ENCODE measurements at places on chromosomes 12 and 14.

- DNase-seq = no peak
Measured at GRCh38 chr12:9227950-9228349, 19.8 kb upstream of the PZP start.

- no peak for DNase-seq
Measured at GRCh38 chr12:116870306-116870705, 10.9 kb downstream of the HRK start.

DNA sequence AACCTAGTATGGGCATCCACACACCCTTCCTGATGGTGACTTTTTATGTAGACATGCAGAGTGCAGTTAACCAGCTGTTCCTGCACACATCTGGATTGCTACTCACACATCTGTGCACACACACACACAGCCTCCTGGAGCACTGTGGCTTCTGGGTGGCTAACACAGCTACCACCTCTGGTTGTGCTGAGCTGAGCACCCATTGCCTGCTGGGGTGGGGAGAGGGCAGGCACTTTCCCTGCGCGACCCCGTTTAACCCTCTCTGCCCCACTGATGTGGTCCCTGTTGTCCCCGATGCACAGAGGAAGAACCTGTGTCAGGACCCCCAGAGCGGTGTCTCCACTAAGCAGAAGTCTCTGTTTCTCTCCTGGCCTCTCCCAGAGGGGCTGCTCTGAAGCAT lies 14.4 kb upstream of the SERPINA3 start:
- no peak for DNase-seq

GRCh38 chr14:37438444-37438843 lies 156.6 kb downstream of the FOXA1 start:
- no peak for DNase-seq

- DNase-seq = no peak
Measured at GRCh38 chr12:6361834-6362233, 13.5 kb downstream of the SCNN1A start.

GRCh38 chr14:37034410-37035285 lies 137.8 kb downstream of the SLC25A21 start:
- DNase-seq = no peak
